PC-9 (cell line): ENCODE measurements at places on chromosomes 2 and 18. TPM values are rescaled to one million over a fixed set of nuclear protein-coding genes. Genes with fewer than 3 reads are reported as not detected.

DNA sequence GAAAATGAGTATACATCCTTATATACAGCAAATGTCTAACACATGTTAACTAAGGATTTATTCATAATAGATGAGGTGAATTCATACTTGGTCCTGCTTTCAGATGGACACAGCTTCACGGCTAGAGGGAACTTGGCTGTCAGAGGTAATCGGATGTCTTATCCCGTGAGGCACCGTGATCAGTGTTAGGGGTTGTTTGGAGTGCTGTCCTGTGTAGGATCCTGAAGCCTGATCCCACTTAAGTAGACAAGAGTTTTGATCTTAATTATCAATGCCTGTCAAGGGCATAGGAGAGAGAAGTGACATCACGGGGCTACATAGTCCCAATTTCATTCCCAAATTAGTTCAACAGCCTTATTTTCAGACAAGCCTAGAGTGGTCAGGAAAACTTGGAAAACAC, 204.6 kb downstream of the RNF144A start:
- H3K36me3 ChIP-seq, result no peaks in the 10 kb centered on the region
- H3K4me3 ChIP-seq, result no peak overlapping the region
- H3K27me3 ChIP-seq, result peaks cover 28% of the 10 kb centered on the region
- H3K4me1 ChIP-seq, result no peaks in the 10 kb centered on the region

DNA sequence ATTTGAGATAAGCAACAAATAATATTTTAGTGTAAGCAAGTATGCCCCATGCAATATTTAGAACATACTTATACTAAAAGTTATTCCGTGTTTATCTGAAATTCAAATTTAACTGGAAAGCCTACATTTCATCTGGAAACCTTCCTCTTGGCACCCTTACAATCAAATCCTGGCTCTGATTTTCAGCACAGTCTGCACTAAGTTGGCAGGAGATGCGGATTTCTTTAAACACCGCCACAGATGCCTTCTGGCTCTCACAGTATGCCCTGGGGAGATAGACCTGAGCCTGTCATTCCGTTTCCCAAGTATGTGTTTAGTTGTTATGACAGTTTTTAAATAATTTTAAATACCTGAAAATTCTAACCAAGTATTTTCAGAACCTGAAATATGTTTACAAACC, 7.3 kb upstream of the MLPH start:
- H3K27ac ChIP-seq, result no peak overlapping the region
- H3K36me3 ChIP-seq, result no peaks in the 10 kb centered on the region
- no peak overlapping the region for H3K4me3 ChIP-seq
- no peak for DNase-seq
- H3K27me3 ChIP-seq, result no peaks in the 10 kb centered on the region

DNA sequence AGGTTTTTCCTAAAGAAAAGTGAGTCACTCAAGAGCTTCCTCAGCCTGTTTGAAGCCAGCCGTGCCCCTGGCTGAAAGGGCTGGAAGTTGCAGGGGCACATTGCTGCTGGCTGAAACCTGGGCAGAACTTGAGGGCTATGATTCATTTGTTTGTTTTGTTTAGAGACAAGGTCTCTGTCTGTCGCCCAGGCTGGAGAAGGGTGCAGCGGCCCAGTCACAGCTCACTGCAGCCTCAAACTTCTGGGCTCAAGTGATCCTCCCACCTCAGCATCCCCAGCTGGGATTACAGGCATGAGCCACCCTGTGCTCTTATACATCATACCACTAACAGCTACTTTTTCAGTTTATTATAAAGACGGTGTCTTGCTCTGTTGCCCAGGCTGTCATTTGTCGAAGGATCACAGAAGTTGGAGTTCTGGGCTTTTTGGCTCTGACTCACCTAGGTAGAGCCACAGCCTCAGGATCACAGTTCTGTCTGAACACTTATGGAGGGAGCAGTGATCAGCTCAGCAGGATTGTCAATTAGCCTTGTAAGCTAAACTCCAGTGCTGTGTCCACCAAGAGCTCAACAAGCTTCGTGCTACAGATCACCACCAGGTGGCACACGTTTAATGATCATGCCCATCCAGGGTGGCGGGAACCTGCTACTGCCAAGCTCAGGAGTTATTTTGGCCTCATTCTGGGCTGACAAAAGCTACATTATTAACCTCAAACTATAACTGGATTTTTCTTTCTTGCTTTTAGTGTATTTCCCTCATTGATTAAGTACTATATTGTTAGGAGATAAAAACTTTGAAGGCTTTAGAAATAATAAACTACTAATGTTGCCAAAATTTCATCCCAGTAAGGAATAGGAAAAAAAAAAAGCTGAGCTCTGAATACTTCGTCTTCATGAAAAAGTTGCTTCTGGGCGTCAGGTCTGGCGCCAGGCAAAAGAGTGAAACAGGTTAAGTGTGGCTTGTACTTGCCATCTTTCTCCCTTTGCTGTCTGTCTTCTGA, 57.9 kb downstream of the ARHGEF33 start:
- peak overlapping the region; percentile 21; the same call in 1 of the 2 replicates for H3K4me3 ChIP-seq
- peak; percentile 82 for DNase-seq
- no peaks in the 10 kb centered on the region for H3K27me3 ChIP-seq
- peaks cover 21% of the 10 kb centered on the region for H3K4me1 ChIP-seq

- no peaks in the 10 kb centered on the region for H3K4me1 ChIP-seq
- H3K4me3 ChIP-seq, result no peak overlapping the region
- H3K27ac ChIP-seq, result no peak overlapping the region
Observed at GRCh38 chr18:26634631-26635030, 86.3 kb upstream of the KCTD1 start.

DNA sequence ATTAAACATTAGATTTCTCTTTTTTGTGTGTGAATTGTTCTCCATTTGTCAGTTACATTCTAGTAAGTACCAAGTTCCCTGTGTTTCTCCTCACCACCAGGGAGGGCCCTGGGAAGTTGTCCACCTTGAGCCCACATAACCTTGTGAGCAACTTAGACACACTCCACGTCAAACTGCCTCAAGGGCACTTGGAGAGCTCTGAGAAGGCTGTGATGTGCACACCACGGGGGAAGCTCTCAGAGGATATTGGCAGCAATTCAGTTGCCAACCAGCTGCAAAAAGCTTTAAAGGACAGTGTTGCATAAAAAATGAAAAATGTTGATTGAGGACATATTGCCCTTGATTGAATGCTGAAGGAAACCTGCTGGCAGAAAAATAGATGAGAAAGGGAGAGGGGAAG, 743.6 kb downstream of the RNF144A start:
- H3K4me1 ChIP-seq, result no peaks in the 10 kb centered on the region
- no peak overlapping the region for H3K27ac ChIP-seq
- no peak for DNase-seq

- peaks cover 45% of the 10 kb centered on the region for H3K4me1 ChIP-seq
- no peaks in the 10 kb centered on the region for H3K27me3 ChIP-seq
- DNase-seq, result peak; percentile 69
- H3K36me3 ChIP-seq, result no peaks in the 10 kb centered on the region; the same call in 1 of the 2 replicates
- peak overlapping the region; percentile 45 for H3K27ac ChIP-seq
Observed at GRCh38 chr2:178870703-178871102, 63.5 kb upstream of the TTN start.

GRCh38 chr2:191020742-191021381, 6.9 kb upstream of the STAT1 start:
- H3K4me3 ChIP-seq, result peak overlapping the region; percentile 87
- H3K27me3 ChIP-seq, result no peaks in the 10 kb centered on the region
- H3K27ac ChIP-seq, result peak overlapping the region; percentile 98
- 0 out of 2 replicates have a peak, but pooled peaks cover 6% of the 10 kb centered on the region for H3K4me1 ChIP-seq
- H3K36me3 ChIP-seq, result no peaks in the 10 kb centered on the region
- DNase-seq, result peak; percentile 55

GRCh38 chr2:217215877-217216276, 356.0 kb upstream of the TNP1 start:
- H3K4me1 ChIP-seq, result no peaks in the 10 kb centered on the region
- no peak overlapping the region for H3K27ac ChIP-seq
- no peak overlapping the region for H3K4me3 ChIP-seq
- DNase-seq, result no peak

DNA sequence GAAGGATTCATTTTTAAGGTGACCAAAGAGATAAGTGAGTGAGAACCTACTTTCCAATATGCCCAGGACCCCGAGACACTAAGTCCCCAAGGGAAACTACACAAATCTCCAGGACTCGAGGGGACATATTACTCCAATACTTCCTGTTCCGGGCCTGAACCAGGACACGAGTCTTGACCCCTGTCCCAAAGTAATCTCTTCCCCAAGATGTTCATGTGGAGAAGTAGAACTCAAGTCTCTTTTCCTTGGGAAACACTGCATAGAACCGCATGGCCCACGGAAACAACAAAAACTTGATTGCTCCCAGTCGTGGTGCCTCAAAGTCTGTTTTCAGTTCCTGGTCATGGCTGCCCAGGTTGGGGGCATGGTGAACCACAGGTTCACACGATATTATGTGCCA, 87.2 kb upstream of the ZEB2 start:
- DNase-seq, result no peak
- no peaks in the 10 kb centered on the region for H3K36me3 ChIP-seq
- no peaks in the 10 kb centered on the region for H3K4me1 ChIP-seq
- no peak overlapping the region for H3K4me3 ChIP-seq

GRCh38 chr2:226799976-226800940, 638 bp upstream of the IRS1 start:
- H3K27me3 ChIP-seq, result no peaks in the 10 kb centered on the region
- peaks cover 40% of the 10 kb centered on the region for H3K4me1 ChIP-seq
- peak overlapping the region; percentile 95; the same call in 1 of the 2 replicates for H3K4me3 ChIP-seq
- 0 out of 2 replicates have a peak, but pooled peaks cover 11% of the 10 kb centered on the region for H3K36me3 ChIP-seq

DNA sequence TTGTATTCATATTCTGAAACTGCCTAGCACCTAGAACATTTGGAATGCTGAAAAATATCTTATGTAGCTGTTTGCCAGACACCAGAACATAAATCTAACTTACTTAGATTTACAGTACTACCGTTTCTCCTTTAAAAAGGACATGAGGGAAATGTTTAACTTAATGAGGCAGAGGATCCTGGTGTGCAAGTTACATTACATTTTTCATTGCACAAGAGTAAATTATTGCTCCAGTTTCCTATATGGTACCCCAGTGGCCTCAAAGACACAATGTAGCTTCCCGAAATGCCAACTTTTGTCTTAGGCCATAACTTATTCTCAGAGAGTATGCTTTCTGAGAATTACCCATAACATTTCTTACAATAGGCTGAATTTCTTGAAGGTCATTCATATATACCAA, 105.5 kb upstream of the DTNA start:
- H3K4me1 ChIP-seq, result no peaks in the 10 kb centered on the region
- no peaks in the 10 kb centered on the region for H3K36me3 ChIP-seq
- DNase-seq, result no peak
- H3K27me3 ChIP-seq, result no peaks in the 10 kb centered on the region
- H3K27ac ChIP-seq, result no peak overlapping the region

DNA sequence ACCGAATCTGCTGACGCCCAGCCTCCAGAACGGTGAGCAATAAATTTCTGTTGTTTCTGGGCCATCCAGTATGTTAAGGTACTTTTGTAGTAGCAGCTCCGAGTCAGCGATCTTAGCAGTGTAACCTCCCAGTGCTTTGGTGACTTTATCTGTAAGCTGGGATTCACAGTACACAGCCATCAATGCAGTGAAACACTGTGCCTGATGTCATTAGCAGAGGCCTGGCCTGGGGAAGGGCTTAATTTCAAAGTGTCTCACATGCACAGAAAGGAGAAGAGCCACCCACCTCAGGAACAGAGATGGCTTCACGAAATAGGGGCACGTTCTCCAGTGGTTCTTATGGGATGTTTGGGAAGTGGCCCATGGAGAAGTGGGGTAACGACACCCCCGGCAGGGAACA, 281.2 kb downstream of the PHLPP1 start:
- no peak for DNase-seq
- no peak overlapping the region for H3K4me3 ChIP-seq
- H3K36me3 ChIP-seq, result no peaks in the 10 kb centered on the region
- no peak overlapping the region for H3K27ac ChIP-seq

GRCh38 chr18:73270920-73271634, 403.3 kb upstream of the NETO1 start:
- H3K27me3 ChIP-seq, result no peaks in the 10 kb centered on the region
- H3K4me3 ChIP-seq, result no peak overlapping the region
- H3K4me1 ChIP-seq, result no peaks in the 10 kb centered on the region
- no peak overlapping the region for H3K27ac ChIP-seq
- no peak for DNase-seq

- H3K4me3 ChIP-seq, result no peak overlapping the region
- H3K4me1 ChIP-seq, result peaks cover 19% of the 10 kb centered on the region
- no peaks in the 10 kb centered on the region for H3K27me3 ChIP-seq
- DNase-seq, result peak; percentile 76
- H3K36me3 ChIP-seq, result no peaks in the 10 kb centered on the region
Observed at GRCh38 chr2:28507796-28508764, 12.2 kb downstream of the PLB1 start.

GRCh38 chr2:182810087-182810486, 56.4 kb downstream of the FRZB start:
- DNase-seq, result no peak
- no peaks in the 10 kb centered on the region for H3K27me3 ChIP-seq
- H3K4me3 ChIP-seq, result no peak overlapping the region
- H3K27ac ChIP-seq, result no peak overlapping the region
- H3K36me3 ChIP-seq, result no peaks in the 10 kb centered on the region

DNA sequence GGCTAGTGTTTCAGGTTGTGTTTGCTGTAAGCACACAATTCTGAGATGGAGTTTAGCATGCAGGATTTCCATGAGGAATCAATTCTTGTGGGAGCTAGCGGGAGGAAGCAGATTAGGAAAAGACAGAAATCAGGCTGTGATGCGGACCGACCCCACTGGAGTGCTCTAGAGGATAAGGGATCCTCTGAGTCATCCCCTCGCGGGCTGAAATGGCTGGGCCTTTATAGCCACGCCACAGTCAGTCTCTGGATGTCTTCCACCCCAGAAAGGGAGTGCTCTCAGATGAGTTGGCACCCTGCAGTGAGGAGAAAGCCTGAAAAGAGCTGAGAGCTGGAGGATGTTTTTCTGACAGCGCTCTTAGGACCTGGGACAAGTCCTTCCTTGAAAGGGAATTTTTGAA, 102.4 kb downstream of the GALNT3 start:
- H3K27ac ChIP-seq, result no peak overlapping the region
- no peaks in the 10 kb centered on the region for H3K27me3 ChIP-seq
- H3K4me1 ChIP-seq, result no peaks in the 10 kb centered on the region
- H3K36me3 ChIP-seq, result no peaks in the 10 kb centered on the region

- peaks cover 13% of the 10 kb centered on the region for H3K4me1 ChIP-seq
- H3K4me3 ChIP-seq, result no peak overlapping the region
- H3K27ac ChIP-seq, result no peak overlapping the region
- no peak for DNase-seq
- no peaks in the 10 kb centered on the region for H3K27me3 ChIP-seq
Observed at GRCh38 chr2:219213486-219214071, 5.2 kb downstream of the ABCB6 start.

DNA sequence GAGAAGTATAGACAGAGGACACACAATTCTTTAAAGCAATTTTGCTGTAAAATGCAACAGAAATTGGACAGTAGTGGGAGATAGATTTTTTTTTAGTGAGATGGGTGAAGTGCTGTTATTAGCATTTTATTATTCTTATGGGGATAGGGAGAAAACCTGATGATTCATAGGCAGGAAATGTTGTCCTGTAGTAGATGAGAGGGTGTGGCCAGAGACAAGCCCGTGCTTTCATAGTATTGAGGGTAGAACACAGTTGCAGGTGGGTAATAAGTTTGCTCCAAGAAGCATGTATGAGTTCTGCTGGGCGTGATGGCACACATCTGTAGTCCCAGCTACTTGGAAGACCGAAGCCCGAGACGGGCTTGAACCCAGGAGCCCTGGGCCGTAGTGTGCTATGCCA, 128.3 kb upstream of the ARHGAP28 start:
- no peak overlapping the region for H3K27ac ChIP-seq
- H3K4me3 ChIP-seq, result no peak overlapping the region

The MAT2A gene
- total RNA-seq, result 169 and 206 TPM in 2 replicates

The KCNG2 gene
- not detected in 2 replicates for total RNA-seq

The UPP2 gene
- total RNA-seq, result not detected in 2 replicates

The FAM136A gene
- total RNA-seq, result 38.5 and 39.3 TPM in 2 replicates

The CYBRD1 gene
- 125 and 132 TPM in 2 replicates for total RNA-seq

The KYNU gene
- 44.5 and 55.7 TPM in 2 replicates for total RNA-seq

The RAPGEF4 gene
- total RNA-seq, result 0.53 TPM in 1 of 2 replicates, not detected in the other

The TDRD15 gene
- 1.9 and 2.9 TPM in 2 replicates for total RNA-seq
